ENCODE measurements at places on chromosomes 11 and 22.

DNA sequence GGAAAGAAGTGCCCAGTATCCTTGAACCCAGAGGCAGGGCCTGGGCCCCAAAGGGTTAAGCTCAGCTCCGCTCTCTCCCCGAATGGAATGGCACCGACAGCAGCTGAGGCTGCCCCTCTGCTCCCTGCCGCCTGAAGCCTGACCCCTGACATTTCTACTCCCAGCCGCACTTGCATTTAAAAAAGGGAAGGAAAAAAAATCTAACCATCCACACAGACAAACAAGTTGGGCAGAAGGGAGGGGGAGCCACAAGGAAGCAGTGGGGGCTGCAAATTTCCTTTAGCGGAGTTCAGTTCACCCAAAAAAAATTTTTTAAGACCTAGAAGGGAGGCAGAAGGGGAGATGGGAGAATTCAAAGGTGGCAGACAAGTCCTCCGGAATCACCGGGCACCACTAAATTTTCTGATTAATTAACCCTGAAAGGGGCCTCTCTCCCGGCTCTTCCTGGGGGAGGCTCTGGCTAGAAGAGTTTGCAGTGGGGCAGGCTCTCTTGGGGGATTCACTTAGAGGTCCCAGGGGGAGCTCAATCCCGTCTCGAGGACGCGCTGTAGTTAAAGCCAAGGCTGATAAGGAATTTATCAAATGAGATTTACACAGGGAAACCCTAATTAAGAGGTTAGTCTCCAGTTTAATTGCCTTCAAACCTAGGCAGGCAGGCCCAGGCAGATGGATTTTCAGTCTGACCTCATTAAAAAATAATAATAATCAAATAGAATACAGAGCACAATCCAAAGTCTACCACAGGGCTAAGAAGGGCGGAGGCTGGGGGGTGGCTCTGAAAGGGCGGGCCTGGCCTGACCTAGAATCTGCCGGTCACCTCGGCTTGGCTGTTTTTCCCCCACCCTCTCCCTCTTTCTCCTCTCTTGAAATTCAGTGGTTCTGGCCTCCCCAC lies 25.6 kb downstream of the MN1 start:
- DNase-seq = no peak

DNA sequence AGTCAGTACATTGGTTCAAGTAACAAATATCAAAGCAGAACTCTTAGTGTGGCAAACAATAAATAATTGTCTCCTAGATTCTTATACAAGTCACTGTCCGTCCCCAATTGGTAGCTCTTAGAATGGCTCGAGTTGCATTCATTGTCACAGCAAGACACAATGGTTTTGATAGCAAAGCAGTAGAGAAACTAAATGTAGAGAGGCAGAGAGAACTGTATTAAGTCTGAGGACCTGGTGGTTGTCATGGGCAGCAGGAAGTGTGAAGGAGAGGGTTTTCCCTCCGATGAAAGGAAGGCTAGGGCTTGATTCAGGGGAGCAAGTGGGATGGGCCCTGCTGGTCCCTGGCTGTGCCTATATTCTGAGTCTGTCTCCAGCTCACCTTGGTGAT lies 36.6 kb downstream of the RCOR2 start:
- no peak for DNase-seq

DNA sequence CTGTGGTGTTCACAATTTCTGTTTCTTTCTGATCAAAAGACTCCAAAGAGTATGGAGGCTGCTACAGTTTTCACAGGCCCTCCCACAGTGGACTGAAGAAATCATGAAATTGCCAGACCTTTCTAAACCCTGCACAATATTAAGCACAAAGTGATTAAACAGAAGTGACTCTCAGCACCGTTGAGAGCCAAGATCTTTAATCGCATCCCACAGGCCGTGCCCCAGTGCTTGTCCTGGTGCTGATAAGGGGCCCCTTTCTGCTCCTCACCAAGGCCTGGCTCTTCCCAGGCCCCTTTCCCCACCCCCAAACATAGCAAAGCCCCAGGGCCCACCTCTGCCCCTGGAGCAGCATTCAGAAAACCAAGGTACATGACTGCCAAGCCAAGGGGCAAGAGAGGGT lies 57.4 kb upstream of the BMAL1 start:
- DNase-seq = no peak

GRCh38 chr22:42116848-42117424 lies 13.7 kb downstream of the CYP2D6 start:
- DNase-seq = no peak

DNA sequence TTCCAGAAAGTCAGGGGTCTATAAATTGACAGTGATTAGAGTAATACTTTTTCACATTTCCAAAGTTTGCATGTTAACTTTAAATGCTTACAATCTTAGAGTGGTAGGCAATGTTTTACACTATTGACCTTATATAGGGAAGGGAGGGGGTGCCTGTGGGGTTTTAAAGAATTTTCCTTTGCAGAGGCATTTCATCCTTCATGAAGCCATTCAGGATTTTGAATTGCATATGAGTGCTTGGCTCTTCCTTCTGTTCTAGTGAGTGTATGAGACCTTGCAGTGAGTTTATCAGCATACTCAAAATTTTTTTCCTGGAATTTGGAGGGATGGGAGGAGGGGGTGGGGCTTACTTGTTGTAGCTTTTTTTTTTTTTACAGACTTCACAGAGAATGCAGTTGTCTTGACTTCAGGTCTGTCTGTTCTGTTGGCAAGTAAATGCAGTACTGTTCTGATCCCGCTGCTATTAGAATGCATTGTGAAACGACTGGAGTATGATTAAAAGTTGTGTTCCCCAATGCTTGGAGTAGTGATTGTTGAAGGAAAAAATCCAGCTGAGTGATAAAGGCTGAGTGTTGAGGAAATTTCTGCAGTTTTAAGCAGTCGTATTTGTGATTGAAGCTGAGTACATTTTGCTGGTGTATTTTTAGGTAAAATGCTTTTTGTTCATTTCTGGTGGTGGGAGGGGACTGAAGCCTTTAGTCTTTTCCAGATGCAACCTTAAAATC lies 5.3 kb downstream of the MALAT1 start:
- DNase-seq = no peak

DNA sequence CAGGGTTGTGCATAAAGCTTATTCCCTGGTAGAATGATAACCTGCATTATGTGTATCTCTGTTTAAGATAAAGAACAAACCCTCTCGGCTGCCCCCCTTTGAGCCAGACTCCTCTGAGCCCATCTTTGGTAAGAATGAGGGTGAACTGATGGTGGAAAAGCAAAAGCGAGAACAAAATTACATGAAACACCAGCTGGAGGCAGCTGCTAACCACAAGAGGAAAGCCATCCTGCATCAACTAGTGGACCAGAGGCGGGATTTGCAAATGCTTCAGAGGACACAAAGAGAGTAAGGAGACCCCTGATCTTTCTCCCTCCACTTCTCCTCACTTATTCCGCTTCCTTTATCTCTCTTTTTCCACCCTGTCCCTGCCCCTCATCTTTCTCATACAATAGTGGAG lies 40.3 kb downstream of the CCDC81 start:
- no peak for DNase-seq

DNA sequence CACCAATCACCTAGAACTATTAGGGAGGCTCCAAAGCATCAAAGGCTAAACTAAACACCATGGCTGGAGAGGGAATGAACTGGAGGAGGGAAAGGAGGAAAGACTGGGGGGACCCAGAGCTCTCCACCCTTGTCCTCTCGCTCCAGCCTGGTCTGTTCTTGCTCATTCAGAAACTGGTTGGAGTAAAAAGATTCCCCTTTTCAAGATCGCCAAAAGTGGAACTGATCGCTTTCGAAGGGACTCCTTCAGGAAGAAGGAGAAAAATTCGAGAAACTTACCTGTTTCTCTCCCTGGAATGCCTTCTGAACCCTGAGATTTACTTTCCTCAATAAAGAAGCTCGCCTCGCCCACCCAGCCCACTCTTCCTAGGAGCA lies 46.9 kb downstream of the OR4D9 start:
- no peak for DNase-seq

DNA sequence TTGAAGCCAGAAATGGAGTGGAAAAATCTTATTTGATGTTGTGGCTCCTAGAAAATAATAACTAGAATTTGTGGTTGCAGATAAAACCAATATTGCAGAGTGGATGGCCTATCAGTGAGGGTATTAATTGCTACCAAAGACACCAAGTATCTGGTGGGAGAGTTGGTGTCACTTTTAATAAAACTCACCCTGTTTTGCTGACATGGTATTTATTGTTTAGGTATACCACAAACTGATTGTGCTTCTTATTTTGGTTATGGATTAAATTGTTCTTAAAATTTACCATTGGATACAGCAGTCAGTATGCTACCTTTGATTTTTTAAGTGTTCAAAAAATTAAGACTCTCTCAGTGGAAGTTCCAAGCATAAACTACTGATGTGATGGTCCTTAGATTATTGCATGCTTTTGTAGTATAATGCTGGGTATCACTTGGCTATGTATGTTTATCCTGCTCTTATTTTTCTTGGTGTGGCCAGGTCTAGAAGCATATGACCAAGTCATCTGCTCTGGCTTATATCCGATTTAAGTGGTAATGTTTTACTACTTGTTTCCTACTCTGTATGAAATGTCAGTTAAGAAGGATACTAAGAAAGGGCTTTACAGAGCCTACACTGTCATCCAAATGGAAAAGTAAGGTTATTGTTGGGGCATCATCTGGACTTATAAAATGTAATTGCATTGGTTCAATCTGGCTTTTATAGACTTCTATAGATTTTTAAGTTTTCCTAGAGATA lies 101.6 kb downstream of the ARHGAP42 start:
- no peak for DNase-seq

DNA sequence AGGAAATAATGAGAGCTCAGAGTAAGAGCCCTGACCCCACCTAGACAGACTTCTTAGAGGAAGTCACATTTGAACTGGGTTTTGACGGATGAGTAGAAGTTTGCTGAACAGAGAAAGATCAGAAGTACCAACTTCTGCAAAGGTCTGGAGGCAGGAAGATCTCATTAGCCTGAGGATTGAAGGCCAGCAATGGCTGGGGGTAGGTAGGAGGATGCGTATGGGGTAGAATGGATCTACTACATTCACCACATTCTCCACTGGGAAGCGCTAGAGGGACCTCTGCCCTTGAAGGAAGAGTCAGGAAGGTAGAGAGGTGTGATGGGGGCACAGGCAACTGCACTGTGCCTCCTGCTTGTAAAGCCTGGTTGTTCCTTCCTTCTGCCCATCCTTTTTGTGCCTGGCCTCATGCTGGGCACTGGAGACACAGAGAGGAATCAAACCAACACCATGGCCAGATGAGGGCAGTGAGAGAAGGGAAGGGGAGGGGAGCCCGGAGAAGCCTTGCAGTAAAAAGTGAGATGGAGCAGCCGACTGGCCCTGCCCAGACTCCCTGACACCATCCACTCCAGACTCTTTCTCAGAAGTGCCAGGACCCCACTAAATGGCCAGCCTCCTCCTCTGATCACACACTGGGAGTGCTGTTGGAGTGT lies 4.9 kb downstream of the TPBGL start:
- no peak for DNase-seq

DNA sequence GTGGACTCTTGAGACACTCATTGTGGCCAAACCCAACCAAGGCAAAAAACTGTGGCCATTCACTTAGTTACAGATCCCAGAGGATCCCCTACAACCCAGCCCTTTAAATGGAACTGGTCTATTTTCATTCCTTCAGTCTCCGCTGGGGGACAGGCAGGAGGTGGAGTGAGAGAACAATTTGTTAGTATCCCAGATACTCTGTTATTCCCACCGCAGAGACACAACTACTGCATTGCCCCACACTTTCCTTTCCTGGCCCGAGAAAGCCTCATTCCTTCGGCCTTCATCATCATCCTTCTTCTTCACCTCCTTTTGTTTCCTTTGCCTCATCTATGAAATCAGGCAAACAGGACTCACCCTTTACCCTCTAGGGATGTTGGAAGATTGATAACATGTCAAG lies 191.1 kb downstream of the NTM start:
- no peak for DNase-seq

- DNase-seq = no peak
These were observed 25.9 kb upstream of the SLC5A4 start for GRCh38 chr22:32281072-32281471.

DNA sequence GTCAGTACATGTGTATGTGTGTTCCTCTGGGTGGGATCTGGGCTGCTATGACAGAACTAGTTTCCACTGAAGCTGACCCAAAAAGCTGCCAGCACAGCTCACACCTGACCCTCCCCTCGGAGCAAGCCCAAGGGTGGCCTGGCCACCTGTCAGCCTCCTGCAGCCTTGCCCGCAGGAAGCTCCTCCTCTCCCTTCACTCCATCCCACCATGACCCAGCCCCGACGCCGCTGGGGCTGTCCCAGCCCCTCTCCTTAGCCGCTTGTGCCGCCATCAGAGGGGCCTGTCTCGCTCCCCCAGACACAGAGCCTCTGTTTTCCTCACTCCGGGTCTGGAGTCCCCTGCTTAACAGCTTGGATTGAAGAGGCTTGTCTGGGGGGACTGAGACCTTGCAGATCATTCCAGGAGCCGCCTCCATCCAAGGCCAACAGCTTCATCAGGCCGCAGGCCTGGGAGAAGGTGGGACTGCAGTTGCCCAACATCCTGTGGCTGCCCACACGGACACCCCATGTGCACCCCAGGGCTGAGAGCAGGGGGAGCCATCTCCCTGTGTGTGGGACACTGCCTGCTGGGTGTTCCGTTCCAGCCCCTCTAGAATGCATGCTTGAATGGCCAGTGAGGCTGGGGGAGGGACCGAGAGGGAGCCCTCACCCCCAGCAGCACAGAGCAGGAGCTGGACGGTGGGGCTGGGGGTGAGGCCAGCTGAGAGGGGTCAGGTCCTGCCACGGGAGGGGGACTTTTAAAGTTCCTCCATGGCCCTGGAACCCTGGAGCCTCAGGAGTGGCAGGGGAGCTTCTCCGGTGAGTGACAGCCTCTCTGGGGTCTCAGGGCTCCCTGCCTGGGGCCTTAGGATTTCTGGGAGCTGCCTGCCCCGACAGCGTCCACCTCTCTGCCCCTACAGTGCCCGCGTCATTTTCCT lies 696 bp downstream of the MRGPRF start:
- DNase-seq = no peak

- DNase-seq = no peak
These were observed 439 bp downstream of the LMO1 start for GRCh38 chr11:8263109-8263768.

- no peak for DNase-seq
These were observed 22.7 kb upstream of the ADORA2A start for GRCh38 chr22:24404561-24405275.

GRCh38 chr11:107908211-107908610 lies 20.0 kb upstream of the RAB39A start:
- DNase-seq = no peak

DNA sequence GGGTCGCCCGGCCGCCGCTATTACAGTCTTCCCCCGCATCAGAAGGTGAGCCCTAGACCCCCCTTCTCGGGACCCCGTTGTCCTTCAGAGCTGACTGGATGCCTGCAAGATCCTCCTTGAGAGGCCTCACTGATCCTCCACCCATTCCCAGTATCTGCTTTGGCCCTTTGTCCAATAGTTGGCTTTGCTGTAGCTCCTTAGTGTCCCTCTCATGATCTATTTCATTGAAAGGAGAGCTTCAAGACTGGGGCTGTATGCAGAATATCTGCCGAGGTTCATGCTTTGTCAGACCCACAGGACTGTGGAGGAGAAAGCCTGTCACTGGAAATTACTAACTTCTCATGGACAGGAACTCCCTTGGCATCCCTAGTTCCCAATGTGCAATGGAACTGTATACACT lies 499 bp downstream of the DLAT start:
- no peak for DNase-seq

Data from CD4-positive, alpha-beta T cell treated with Interleukin-6 for 4 hours (primary cell).